ENCODE measurements at places on chromosomes 1 and 21.

GRCh38 chr1:34787461-34788420 is 5.1 kb upstream of the GJA4 start:
- no peak for DNase-seq

DNA sequence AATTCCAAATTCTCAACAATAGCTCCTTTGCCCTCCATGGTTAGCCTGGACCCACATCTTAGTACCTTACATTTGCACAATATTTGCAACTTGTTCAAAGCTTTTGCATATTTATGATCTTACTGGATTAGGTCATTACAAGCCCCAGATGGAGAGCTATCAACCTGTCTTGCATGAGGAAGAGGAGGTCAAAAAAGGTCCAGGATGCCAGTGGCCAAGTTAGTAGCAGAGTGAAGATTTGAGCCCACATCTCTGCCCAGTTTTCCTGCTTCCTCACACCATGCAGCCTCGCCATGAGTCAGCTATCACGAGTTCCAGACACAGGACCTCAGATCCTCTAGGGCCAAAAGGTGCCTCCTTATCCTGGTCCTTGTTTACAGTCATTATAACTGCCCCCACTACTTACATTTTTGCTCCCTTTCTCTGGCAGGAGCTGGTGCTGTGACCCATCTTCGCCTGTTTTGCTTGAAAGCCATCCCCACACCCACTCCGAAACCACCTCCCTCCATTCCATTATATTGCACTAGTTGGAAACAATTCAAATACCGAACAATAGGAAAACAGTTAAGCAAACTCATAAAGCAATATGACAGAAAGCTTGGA is 5.0 kb upstream of the AHCYL1 start:
- no peak for DNase-seq

DNA sequence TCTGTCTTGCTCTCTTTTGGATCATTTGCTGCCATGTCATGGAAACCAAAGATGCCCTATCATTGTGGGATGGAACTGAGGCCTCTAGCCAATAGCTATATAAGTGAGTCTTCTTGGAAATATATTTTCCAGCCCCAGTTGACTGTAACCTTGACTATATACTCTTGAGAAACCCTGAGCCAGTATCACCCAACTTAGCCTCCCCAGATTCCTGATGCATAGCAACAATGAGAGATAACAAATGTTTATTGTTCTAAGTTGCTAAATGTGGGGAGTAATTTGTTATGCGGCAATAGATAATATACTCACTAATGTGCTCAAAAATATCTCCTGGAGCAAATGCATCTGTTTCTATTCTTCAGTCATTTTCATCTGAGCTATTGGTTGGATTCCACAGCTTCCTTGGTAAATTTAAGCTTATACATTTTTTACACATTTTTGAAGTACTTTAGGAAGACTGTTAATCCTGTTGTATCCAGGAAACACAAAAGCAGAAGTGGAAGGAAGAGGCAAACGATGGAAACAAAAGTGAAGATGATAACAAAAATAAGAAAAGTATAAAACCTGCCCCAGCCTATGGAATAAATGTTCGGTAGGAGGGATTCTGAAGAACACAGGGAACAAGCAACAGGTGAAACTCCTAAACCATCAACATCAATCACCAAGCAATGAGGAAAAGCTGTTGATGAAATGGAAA is 6.3 kb upstream of the SRRM1 start:
- DNase-seq: no peak

DNA sequence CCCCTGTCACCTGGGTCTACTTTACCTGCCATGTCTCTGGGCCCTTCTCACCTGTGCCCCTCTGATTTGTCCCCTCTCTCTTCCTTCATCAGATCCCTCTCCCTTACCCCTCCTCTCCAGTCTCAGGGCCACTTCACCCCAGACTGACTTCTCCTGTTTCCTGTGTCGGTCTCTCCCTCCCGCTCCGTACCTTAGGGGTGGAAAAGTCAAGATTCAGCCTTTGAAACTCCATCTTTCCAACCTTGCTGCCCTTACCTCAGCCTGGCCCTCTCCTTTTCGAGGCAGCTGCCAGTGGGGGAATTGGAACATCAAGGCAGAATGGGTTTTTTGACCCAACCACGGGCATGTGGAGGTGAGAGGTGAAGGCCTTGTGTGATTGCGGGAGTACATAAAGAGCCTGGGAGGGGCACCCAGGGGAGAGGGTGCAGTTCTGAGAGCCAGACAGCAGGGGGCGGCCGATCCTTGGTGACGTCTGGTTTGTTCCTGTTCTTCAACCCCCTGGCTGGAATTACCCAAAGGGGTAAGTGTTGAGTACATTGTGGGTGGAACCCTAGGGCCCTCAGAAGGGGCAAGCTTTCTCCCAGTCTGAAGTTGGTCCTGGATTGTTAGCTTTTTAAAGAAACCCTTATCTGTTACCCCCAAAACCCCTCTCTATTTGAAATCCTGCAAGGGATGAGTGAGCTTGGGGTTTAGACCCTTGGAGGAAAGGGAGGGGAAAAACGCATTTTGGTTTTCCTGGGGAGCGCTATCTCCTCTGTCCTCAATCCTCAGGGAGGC is 12.3 kb upstream of the DMBX1 start:
- peak; percentile 19 for DNase-seq

DNA sequence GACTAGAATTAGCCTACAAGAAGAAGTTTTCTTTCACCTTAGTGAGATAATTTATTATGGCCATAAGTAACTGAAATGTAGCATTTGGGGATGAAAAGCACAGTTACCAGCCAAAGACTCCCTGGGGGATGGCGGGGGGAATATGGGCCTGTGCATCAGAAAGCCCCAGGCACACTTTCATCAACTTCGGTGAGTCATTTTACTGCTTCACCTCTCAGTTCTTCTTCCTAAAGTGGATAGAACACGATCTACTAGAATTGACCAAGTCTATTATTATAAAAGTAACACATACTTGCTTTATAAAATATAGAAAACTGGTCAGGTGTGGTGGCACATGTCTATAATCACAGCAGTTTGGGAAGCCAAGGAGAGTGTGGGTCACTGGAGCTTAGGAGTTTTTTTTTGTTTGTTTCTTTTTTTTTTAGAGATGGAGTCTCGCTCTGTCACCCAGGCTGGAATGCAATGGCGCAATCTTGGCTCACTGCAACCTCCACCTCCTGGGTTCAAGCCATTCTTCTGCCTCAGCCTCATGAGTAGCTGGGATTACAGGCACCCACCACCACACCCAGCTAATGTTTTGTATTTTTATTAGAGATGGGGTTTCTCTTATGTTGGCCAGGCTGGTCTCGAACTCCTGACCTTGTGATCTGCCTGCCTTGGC is 141.8 kb downstream of the ZZZ3 start:
- peak; percentile 90 for DNase-seq

DNA sequence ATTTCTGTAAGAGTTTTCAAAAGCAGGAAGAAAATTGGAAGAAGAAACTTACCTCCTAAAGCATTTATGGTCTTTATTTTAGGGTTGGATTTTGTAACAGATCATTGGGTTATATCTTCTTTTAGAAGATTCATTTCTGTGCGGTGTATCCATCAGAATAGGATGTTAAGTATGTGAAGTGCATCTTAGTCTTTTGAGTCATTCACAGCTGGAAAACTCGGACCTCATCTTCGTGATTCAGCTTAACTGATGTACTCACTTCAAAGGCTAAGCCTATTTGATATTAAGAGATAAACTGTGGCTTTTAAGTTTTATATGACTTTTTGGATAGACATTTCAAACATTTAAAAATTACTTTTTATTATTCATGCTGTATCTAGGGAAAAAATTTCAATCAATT is 56.3 kb downstream of the GIPC2 start:
- DNase-seq: peak; percentile 86

DNA sequence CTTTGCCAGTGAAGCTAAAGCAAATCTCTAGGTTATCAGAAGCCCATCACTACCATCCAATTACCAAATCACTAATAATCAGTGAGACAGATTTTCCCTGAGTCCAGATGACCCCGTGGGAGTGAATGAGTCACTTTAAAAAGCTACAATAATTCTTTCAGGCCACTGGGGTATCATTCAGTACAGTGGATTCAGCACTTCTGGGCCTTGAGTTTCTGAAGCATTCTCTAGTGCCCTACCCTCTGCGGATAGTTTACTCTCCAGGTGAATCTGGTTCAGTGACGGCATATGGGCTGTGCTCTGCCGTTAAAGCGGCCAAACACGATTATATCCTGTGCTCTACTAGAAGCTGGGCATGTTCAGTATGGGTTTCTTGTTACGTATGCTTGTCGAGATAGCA is 26.1 kb downstream of the NR5A2 start:
- no peak for DNase-seq

DNA sequence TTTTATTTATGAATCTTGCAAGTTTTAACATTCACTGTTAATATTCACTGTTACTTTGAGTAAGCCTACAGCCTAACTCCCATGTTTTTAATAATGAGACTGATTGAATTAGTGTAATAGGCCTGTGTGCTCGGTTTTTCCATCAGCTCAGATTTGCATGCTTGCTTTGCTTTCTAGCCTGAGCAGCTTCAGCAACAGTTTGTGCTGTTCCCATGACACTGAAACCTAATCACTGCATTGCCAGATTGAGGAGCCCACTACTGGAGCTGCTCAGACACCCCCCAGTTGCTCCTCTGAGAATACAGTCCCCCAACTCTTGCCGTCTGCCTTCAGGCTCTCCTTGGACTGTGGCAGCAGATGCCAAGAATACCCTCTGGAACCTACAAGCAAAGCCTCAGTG is 695.4 kb downstream of the BRINP3 start:
- DNase-seq: no peak

- no peak for DNase-seq
These were observed 13.5 kb upstream of the C1orf159 start for GRCh38 chr1:1129381-1129821.
